Activated CD8-positive, alpha-beta T cell treated with anti-CD3 and anti-CD28 coated beads for 36 hours (primary cell): ENCODE measurements at places on chromosomes 2 and 18.
A peak's percentile ranks its signal among the peaks of the same experiment; 100 is the strongest.

DNA sequence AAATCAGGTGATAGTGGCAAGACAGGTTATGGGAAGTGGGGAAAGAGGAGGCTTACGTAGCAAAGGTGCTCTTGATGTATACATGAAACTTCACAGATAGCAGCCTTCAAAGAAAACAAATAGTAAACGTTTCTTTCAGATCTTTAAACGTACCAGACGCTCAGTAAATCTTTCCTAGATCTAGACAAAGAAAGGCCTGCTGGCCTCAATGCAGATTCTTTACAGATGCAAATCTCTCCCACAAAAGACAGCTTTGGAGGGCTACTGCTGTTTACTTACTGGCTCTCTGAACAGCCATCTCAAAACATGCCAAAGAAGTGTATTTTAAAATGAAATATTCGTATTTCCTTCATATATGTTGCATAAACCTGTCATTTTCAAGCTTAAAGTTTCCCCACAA lies 1279.9 kb upstream of the NRXN1 start:
- H3K4me1 ChIP-seq: no peaks in the 10 kb centered on the region
- no peaks in the 10 kb centered on the region for H3K36me3 ChIP-seq
- no peak overlapping the region for H3K27ac ChIP-seq

GRCh38 chr2:104027321-104027720 lies 826.6 kb upstream of the POU3F3 start:
- no peak overlapping the region for H3K27ac ChIP-seq
- H3K4me1 ChIP-seq: no peaks in the 10 kb centered on the region
- no peak overlapping the region for H3K4me3 ChIP-seq

DNA sequence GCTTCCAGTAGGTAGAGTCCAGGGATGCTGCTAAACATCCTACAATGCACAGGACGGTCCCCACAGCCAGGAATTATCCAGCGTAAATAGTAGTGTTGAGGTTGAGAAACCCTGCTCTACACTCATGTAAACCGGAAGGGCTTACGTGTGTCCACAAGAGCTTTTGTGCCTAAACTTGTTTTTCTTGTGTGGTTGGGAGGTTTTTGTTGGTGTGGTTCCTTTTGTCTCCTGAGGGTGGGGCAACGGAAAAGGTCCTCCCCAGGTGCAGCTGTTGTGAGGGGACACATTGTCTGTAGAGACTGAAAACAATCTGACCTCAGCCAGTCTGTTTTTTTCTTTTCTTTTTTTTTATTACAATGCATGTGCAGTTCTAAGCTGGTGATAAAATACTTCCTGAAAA lies 72.7 kb upstream of the MGAT5 start:
- peak; percentile 50 for DNase-seq
- peak overlapping the region; percentile 64 for H3K27ac ChIP-seq
- no peaks in the 10 kb centered on the region for H3K27me3 ChIP-seq
- H3K4me3 ChIP-seq: no peak overlapping the region
- peaks cover 7% of the 10 kb centered on the region for H3K36me3 ChIP-seq

DNA sequence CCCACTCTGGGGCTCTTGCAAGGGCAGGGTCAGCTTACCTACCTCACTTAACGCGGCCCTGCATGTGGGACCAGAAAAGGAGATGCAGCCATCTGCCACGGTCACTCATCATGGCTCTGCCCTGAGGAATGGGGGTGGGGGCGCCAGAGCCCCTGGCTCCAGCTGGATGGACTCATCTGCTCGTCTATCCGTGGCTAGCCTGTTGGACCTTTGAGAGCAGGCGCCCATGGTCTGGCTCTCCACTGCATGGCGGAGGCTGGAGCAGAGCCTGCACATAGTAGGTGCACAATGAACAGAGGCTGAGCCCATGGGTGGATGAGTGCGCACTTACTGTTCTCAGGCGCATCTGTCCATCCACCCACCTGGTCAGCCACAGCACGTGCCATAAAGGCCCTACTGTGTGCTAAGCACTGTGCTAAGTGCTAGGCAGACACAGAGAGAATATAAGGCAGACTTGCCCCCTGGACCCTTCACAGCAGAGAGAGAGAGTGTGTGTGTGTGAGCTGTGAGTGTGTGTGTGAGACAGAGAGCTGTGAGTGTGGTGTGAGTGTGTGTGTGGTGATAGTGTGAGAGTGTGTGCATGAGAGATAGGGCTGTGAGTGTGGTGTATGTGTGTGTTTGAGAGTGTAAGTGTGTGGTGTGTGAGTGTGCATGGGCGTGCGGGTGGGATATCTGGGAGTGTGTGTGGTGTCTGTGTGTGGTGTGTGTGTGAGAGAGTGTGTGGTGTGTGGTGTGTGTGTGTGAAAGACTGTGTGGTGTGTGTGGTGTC lies 151.3 kb downstream of the TFCP2L1 start:
- H3K4me1 ChIP-seq: no peaks in the 10 kb centered on the region
- no peaks in the 10 kb centered on the region for H3K27me3 ChIP-seq
- no peak overlapping the region for H3K4me3 ChIP-seq
- DNase-seq: no peak

DNA sequence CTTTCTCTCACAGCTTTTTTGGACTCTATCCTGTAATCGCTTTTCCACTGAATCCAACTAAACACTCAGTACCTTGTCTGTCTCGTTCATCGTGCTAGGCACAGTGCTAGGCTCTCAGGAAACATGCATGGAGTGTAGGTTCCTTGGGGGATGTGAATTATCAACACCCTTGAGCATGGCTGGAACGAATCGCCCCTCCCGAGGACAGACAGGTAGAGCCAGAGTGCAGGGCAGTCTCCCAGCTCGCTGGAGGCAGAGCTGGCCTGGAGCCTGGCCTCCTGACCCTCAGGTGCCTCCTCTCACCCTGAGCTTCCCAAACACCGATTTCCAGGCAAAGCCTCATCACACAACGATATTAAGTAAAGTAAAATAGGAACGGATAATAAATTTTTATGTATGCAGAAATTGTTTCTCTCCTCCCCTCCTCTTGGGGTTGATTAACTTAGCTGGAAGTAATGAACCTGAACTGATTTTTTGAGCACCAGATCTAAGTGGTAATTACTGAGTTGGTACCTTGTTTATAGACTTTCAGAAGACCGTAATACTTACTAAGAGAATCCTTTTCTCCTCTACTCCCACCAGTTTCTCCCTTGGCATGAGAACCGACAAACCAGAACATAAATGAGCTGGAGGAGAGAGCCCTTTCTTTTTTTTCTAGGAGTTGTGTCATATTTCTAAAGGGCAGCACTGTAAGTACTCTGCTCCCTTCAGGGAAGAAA lies 90.5 kb downstream of the MSH2 start:
- no peak overlapping the region for H3K4me3 ChIP-seq
- no peaks in the 10 kb centered on the region for H3K4me1 ChIP-seq
- peaks cover 2% of the 10 kb centered on the region for H3K27me3 ChIP-seq
- no peak for DNase-seq
- no peaks in the 10 kb centered on the region for H3K36me3 ChIP-seq
